ENCODE measurements at places on chromosomes 2 and 18. TPM values are rescaled to one million over a fixed set of nuclear protein-coding genes. Genes with fewer than 3 reads are reported as not detected.

Gene RNF144A
- total RNA-seq: 22.6 TPM

Gene LRP2
- 0.05 TPM for total RNA-seq

Gene FOXI3
- not detected for total RNA-seq

GRCh38 chr2:238094438-238095022, 5.6 kb upstream of the ESPNL start:
- no peak for DNase-seq

GRCh38 chr18:21134895-21135294, 23.3 kb upstream of the ROCK1 start:
- DNase-seq: no peak

DNA sequence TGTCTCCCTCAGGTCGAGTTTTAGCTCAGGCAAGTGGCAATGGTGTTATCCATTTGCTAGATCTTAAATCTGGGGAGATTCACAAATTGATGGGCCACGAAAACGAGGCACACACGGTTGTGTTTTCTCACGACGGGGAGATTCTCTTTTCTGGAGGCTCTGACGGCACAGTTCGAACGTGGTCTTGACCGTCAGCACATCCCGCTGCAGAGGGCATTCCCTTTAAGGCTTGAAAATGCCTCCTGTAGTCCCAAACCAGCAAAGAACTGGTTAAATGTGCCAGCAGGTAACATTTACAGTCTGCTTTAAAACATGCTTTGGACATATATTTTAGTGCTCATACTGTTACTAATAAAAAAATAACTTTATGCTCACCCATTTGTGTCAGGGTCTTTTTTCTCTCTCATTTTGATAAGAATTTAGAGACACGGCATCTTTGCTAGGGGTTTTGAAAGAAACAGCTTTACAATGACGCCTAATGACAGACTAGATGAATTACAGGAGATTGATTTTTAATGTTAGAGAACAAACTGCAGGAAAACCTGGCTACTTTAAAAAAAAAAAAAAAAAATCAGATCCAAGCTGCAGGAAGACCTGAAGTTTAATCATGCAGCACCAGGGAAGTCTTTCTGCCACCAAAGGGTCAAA, 602 bp upstream of the VWC2L start:
- no peak for DNase-seq

- no peak for DNase-seq
Measured at GRCh38 chr2:188303363-188304031, 11.8 kb downstream of the GULP1 start.

- no peak for DNase-seq
Measured at GRCh38 chr2:85091838-85092237, 41.4 kb upstream of the TCF7L1 start.

DNA sequence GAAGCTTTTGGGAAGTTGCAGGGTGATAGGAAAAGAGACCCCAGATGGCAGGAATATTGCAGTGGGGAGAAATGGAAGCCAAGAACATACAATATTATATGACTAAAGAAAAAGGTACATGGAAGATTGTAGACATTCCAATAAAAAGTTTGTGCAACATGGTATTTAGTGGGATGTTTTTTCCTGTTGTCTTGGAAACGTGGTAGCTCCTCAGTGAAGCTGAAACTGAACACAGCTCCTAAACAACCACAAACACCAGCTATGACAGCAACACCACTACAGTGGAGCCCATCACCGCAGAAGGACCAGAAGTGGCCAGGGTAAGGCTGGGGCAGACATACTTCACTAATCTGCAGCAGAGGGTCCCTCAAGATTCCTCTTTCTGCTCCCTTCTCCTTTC, 246.8 kb downstream of the CDH20 start:
- DNase-seq: no peak

GRCh38 chr2:206890926-206891325, 48.4 kb upstream of the CPO start:
- DNase-seq: no peak

GRCh38 chr18:58867281-58867961, 2.7 kb downstream of the ZNF532 start:
- no peak for DNase-seq

DNA sequence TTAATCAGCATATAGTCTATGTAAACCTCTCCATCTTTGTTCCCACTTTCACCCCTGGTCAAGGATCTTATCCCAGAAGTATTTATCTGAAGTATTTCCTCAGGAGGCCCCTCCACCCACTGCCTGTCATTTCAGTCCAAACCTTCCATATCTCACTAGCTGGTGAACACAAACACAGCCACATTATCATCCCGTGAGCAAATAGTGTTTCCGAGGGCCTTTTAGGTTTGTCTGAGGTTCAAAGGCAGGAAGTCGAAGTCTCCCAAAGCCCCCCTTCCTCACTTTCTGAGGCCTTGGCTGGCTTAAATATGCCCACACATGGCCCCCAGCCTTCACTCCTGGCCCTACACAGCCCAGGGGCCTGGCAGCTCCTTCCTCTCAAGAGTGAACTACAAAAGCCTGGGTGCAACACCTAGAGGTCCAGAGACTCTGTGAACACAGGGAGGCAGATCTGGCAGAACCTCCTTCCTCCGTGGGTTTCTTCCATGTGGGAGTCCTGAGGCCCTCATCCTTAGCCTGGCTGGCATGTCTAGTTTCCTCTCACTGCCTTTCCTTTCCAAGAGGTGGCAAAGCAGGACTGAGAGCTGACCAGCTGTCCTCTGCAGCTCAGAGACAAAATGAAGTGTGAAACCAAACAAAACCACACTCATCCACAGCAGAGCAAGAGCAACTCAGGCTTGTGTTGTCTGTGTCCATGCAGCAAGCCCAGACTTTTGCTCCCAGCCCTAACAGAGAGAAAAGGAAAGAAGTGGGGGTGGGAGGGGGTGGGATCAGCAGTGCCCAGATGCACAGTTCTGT, 264.2 kb downstream of the SS18 start:
- no peak for DNase-seq

- DNase-seq: no peak
Measured at GRCh38 chr2:202628646-202629198, 6.0 kb upstream of the FAM117B start.
